ENCODE measurements at places on chromosomes 2 and 18. TPM values are rescaled to one million over a fixed set of nuclear protein-coding genes. Genes with fewer than 3 reads are reported as not detected.

DNA sequence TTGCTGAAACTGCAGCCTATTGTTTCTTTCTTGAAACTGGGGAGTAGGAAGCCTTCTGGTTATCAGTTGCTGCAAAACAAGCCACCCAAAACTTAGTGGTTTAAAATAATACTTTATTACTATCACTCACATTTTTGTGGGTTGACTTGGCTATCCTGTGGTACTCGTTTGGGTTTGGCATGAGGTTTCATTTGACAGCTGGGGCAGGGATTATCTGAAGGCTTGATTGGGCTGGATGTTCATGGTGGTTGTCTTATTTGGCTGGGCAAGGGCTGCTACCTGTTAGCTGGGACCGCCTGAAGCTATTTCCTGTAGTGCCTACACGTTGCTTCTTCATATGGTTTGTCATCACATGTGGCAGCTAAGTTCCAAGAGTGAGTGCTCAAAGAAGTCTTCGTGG lies 122.3 kb downstream of the PLCL1 start:
- no peak for DNase-seq

GRCh38 chr18:25180973-25181548 lies 170.9 kb downstream of the ZNF521 start:
- no peak for DNase-seq

GRCh38 chr2:23386339-23387220 lies 1.6 kb downstream of the KLHL29 start:
- no peak for DNase-seq

GRCh38 chr18:23964282-23965238 lies 50.0 kb upstream of the TTC39C start:
- no peak for DNase-seq

GRCh38 chr18:76821875-76822505 lies 367 bp upstream of the ZNF236 start:
- DNase-seq: peak; percentile 55

DNA sequence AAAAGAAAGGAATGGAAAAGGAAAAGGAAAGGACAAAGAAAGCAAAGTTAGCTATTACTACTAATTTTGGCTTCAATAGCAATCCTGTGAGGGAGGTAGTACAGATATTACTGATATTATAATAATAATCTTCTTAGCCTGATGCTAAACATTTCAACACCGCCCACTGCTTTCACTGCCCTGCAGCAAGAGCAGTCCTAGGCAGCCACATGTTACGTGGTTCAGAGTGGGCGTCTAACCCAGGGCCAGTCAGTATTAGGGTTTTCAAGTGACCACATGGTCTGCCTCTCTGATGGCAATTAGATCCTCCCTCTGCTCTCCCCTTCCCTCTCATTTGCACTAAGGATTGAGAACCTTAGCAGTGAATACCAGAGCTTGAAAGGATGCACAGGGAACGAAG lies 83.7 kb upstream of the ZNF397 start:
- DNase-seq: no peak

- DNase-seq: no peak
These were observed 48.1 kb downstream of the ID2 start for GRCh38 chr2:8729939-8730338.

DNA sequence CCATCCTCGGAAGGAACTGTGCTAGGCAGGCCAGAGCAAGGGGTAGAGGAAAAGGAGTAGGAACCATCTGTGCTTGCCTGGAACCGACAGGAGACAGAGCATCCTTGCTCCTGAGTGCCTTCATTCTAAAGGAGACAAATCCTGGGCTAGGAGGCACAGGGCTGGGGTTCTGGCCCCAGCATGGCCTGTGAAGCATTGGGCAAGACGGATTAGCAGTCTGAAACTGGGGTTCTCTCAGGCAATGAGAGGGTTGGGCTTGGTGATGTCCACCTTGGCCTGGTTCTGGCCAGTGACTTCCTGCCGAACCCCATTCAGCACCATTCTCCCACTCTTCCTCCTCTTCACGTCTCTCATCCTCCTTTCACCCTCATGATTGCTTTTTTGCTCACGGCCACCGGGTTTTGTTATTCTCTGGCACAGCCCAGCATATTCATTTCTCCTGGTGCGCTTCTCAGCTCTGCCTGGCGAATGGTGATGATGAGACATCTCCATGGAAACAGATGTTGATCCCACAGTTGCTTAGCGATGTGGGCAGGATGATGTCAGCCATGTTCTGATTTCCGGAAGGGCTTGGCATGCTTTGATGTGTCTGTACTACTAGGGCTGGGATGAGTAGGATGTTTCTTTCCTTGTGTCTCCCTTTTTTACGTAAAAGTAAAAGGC lies 127.7 kb downstream of the CAPN13 start:
- no peak for DNase-seq

DNA sequence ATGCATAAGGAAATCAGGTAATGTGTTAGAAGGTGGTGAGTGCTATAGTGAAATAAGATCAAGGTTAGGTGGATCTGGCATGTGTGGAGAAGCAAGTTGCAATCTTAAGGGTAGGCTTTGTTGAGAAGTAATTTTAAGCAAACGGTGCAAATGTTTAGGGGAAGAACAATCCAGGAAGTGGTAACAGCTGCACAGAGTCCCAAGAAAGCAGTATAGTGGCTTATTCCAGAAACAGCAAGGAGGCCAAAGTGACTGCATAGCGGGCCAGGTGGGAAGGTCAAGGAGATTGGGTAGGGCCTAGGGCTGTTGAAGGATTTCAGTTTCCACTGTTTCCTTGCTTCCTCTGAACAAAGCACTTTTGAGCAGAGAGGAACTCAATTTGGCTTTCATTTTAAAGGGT lies 30.0 kb upstream of the RAB1A start:
- DNase-seq: no peak

- no peak for DNase-seq
These were observed 160.9 kb downstream of the VAPA start for GRCh38 chr18:10074728-10075127.

- no peak for DNase-seq
These were observed 86.4 kb downstream of the NCOA1 start for GRCh38 chr2:24577481-24577880.

DNA sequence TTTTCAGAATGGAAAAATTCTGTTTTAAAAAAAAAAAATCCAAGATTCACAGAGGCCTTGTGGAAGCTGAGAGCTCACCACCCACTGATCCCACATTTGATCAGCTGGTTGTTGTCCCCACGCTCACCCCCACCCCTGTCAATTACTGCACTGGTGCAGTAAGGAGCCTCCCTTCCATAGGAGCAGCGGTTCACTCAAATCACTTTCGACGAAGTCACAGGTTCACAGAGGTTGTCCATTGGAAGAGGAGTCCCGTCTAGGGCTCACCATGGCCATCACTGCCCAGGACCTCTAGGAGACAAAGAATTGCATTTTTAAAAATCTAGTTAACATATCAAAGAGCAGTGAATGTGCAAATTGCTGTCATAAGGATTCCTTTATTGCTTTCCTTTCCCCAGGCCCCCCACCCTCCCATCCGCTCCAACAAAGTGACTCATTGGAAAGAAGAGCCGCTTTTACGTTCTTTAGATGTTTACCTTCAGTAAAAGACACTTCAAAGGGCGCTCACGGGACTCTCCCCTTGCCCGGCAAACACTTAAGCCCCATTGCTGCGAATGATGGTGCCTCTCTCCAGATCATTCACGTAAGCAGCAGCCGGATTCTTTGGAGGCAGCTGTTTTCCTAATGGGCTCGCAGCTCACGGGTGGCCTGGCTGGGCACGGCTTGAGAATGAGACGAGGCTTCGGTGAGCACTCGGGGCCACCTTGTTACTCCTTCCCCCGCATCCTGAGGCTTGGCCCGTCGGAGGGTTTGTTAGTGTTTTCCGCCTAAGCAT lies 165.5 kb upstream of the SALL3 start:
- DNase-seq: no peak

DNA sequence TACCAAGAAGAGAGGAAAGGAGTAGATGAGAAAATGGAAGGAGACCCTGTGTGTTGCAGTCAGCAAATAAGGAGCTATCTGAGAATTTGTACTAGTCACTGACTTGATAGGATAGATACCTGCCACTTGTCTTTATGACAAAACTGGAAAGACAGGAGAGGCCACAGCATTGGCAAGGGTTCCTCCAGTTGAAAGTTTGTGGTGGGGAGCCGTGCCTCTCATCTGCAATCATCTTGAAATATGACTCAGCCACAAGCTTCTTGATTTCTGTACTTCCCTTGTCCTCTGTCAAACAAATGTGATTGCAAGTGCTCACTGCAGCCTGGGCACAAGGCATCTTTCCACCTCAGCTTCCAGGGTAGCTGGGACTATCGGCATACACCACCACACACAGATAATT lies 99.1 kb downstream of the GREB1L start:
- no peak for DNase-seq

GRCh38 chr2:183292028-183292427 lies 167.8 kb downstream of the NUP35 start:
- DNase-seq: no peak

- DNase-seq: no peak
These were observed 249.8 kb downstream of the ACKR3 start for GRCh38 chr2:236819275-236820002.

DNA sequence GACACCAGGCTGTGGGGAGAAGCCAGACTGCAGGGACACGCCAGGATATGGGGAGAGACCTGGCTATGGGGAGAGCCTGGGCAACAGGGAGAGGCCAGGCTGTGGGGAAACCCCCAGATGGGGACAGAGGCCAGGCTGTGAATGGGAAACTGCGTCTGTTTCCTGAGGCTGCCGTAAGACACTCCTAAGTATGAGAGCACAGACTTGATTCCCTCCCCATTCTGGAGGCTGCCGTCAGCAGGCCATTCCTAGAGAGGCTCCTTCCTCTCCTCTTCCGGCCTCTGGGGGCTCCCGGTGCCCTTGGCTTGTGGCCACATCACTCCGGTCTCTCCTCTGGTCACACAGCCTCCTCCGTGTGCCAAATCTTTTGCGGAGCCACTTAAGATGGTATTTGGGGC lies 32.3 kb downstream of the ADI1 start:
- DNase-seq: no peak

- no peak for DNase-seq
These were observed 447.9 kb downstream of the DSEL start for GRCh38 chr18:67068608-67069007.

DNA sequence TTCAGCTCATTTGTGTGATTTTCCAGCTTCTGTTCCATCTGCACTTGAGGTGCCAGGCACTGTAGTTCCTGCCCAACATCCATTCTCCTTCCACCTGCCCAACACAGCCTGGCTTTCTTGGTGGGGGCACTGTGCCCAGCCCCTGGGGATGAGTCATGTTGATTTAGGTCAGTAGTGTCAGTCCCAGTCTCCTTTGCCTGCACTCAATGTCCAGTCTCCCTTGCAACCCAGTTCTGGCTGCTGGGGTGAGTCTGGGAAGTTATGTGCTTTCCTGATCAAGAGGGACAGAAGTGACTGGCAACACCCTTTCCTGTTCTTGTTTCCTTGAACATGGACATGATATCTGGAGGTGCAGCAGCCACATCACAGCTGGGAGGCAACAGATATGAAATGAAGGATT lies 1.5 kb upstream of the ASB18 start:
- no peak for DNase-seq

GRCh38 chr2:53575721-53576124 lies 191.9 kb upstream of the CHAC2 start:
- peak; percentile 3 for DNase-seq

DNA sequence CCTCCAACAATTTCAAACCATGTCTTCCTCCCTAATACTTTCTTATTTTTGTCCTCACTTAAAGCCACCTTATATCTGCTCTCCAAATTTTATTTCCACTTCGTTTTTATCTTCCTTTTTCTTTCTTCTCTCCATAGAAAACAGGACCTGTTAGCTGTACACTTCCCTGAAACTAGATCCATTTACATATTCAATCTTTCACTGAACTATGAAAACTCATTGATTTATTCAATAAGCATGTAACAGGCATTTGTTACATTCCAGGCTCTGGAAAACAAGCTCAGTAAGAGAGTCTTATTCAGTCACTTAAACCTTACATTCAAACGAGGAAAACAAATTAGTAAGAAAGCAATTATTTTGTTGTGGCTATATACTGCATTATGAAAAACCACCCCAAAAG lies 1225.3 kb downstream of the SUCLG1 start:
- DNase-seq: no peak

GRCh38 chr2:112622528-112622849 lies 23.2 kb upstream of the SLC20A1 start:
- peak; percentile 98 for DNase-seq

DNA sequence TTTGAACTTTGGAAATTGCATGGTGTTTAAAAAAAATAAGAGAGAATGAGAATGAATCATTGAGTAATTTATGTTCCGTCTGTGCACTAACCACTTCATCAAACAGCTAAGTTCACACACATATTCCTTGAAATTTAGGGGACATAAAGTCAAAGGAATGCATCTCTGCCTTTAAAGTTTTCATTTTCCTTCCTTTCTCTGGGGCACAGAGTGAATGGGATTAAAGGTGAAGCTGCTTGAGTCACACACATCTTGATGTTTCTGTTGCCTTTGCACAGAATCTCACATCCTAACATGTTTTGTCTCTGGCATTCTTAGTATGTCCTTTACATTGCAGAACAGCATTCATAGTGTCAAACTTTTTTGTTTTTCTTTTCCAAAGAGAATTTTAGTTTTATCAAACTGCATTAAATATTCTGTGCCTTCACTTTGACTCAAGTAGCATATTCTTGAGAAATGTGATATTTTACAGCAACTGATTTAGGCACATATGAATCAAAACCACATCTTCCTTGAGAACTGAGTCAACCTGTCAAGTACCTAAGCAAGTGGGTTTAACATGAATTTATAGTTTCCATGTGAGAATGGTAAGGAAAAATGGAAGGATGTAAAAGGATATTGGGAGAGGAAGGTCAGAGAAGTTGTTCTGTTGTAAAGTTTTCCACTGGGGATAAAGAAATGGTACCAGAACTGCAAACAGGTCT lies 169.1 kb upstream of the THUMPD2 start:
- DNase-seq: peak; percentile 29

- DNase-seq: no peak
These were observed 2.0 kb upstream of the EN1 start for GRCh38 chr2:118849226-118850167.

DNA sequence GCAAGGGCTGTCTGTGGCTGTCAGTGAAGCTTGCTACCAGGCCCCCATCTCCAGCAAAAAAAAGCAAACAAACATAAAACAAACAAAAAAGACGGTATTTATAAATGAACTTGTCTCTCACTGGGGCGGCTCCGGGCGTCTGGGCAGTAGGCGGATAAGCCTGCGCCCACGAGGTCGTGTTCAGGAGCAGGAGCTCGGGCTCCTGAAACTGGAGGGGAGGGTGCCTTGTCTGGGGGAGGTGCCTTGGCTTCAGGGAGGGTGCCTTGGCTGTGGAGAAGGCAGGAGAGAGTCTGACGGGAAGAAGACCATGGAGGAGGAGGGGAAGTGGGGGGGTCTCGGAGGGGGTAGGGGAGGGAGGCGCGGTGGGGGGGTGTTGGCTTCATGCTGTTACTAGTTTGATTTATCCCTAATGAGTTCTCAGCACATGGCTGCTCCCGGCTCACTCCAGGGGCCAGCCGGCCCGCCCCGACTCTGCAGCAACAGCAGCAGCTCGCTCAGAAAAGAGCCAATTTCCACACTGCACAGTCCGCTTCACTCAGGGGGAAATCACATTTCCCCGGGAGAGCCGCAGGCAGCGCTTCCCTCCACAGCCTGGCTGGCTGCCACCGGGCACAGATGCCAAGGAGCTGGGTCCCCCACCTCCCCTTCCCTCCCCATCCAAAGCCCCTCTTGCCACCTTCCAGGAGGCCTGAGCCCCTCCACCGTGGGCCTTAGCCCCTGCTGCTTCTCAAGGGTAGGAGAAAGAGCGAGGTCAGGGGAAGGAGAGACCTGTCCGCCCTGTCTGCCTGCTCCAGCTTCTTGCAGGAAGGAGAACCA lies 38.7 kb downstream of the PSD4 start:
- DNase-seq: peak; percentile 56

Gene RAB6C
- total RNA-seq: under 0.01 TPM

Gene C1QL2
- not detected for total RNA-seq

Gene DPYSL5
- total RNA-seq: not detected

Gene VAMP5
- total RNA-seq: 18.1 TPM

Gene NT5C1B
- not detected for total RNA-seq

Gene CREG2
- not detected for total RNA-seq

Gene CFAP210
- total RNA-seq: not detected
